ENCODE measurements at places on chromosomes 16 and 17. TPM values are rescaled to one million over a fixed set of nuclear protein-coding genes. Genes with fewer than 3 reads are reported as not detected.

DNA sequence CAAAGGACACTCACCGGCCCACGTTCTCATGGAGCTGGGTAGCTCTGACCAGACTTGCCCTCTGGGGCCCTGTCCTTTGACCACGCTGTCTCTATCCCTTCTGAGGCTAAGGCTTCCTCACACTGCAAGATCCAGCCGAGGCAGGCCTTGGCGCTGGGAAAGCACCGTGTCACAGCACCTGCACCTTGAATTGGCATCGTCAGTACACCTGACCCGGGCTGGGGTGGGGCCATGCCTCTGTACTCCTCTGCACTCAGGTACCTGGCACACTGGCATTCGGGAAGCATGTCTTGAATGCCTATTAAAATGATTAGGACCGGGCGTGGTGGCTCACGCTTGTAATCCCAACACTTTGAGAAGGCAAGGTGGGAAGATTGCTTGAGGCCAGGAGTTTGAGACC is 6.0 kb downstream of the TBC1D24 start:
- no peak for DNase-seq

CTF1 gene
- 2.3 TPM for total RNA-seq

TBC1D26 gene
- total RNA-seq, result 0.13 TPM

SLC16A6 gene
- 7.1 TPM for total RNA-seq

- no peak for DNase-seq
Measured at GRCh38 chr17:74010903-74011302, 192.6 kb upstream of the RPL38 start.

KRT33A gene
- total RNA-seq, result not detected

DNA sequence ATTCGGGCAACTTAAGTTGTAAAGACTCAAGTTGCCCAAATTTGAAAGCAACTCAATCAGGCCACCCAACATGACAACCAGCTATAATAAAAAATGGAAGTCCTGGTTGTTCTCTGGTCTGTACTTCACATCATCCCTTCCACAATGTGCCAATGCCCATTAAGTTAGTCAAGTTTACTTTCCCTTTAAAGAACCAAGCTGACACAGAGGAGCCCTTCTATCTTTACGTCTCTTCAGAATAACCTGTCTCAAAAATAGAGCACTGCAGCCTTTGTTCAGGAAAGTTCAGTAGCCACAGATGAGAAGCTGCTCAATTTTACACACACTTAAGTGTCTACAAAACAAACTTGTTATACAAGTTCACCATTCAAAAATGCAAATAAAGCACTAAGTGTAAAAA is 75.1 kb upstream of the C17orf78 start:
- no peak for DNase-seq

C16orf82 gene
- not detected for total RNA-seq

SLFN12L gene
- 0.31 TPM for total RNA-seq

DNA sequence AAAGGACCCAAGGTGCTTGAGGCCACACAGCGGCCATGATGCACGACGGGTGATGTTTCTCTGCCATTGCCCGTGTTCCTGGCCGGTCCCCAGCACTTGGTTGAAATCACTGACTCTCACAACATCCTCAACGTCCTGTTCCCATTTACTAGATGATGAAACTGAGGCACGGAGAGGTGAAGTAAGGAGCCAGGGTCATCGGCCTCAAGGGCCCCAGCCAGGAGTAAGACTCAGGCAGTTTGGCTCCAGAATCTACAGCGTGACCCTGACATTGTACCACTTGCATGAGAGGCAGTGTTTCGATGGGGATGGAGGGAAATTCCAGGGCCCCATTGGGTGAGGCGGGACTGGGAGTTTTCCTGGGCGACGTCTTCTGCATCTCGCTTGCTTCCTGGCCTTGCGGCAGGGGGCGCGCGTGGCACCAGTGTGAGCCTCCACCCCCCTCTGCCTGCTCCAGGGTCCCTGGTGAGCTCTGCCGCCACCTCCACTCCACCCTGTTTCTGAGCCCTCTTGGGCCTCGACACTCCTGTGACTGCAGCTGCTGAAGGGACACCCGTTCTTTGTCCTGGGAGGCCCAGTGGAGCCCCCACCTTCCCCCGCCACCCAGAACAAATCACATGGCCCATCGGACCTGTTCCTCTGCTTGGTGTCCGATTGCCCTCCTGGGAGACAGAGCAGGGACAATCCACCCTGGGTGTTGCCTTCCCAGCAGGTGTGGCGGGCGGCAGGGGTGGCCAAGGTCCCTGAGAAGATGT is 133.0 kb upstream of the GSE1 start:
- DNase-seq, result no peak

KRT13 gene
- not detected for total RNA-seq

DNA sequence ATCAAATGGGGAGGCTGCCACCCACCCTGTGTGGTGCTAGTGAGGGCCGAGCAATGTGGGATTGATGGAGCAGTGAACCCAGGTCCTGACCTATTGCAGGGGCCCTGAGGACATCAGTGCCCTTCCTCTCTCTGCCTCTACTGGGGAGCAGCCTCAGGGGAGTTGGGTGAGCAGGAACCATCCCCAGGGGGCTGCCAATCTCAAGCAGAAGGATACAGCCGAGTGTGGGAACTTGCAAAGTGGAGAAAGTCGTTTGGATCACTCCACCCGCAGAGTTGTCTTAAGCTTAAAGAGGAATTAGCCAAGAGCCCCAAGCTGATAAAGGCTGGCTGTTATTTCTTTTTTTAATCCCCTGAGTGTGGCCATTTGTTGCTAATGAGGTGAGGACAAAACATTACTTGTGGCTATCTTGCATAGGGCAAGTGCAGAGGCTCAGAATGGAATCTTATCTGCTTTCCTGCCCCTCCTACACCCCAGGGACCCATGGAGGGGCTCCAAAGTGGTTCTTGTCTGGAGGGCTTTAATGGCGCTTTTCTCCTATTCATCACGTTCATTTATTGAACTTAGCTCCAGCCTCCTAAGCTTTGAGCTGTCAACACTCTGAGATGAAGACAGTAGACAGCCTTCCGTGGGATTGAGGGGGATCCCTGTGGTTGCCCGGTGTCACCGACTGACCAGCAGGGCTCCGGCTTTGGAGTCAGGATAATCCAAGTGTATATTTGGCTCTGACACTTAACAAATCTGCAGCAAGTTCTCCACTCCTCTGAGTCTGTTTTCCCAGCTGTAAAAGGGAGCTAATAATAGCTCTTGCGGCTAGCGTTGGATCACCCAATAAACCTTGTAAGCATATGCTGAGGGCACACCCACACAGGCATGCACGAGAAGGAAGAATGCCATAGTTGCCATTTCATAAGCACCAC is 45.1 kb downstream of the MYH11 start:
- DNase-seq, result no peak

KRTAP3-2 gene
- total RNA-seq, result not detected

- no peak for DNase-seq
Measured at GRCh38 chr16:35687781-35688180, 2228.4 kb downstream of the TP53TG3F start.

DNA sequence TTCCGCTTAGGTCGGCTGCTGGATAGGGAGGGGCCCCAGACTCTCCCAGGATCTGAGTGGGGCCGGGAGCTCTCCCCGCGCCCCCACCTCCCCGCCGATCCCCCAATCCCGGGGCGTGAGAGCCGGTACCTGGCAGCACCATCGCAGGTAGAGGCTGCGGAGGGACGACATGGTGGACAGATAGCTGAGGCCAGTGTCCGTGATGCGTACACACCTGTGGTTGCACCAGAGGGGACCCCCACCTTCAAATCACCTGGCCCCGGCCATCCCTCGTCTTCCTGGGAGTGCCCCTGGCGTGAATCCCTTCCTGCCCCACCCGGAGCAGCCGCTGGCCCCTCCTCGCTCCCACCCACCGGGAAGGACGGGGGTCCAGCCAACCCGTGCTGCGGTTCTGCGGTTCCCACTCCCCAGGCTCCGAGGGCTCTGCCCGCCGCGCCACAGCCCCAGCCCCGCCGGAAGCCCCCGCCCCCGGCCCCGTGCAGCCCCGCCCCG is 4.7 kb upstream of the WDR24 start:
- DNase-seq, result no peak

ALOX15B gene
- total RNA-seq, result 0.15 TPM

DNA sequence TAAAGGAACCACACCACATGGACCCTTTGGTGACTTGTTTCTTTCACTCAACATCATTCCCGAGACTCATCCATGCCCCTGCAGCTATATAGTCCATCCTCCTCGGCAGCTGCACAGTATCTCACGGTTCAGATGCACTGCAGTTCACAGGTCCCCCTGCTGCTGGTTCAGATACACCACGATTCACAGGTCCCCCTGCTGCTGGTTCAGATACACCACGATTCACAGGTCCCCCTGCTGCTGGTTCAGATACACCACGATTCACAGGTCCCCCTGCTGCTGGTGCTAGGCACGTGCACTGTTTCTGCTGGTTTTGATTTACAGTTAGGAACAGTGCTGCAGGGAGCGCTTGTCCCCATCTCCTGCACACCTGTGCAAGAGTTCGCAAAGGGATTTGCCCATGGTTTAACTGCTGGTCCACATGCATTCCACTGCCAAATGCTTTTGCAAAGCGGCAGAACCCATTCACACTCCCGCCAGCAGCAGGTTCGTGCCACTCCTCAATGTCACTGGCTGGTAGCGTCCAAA is 3.8 kb downstream of the HSDL1 start:
- no peak for DNase-seq

DNA sequence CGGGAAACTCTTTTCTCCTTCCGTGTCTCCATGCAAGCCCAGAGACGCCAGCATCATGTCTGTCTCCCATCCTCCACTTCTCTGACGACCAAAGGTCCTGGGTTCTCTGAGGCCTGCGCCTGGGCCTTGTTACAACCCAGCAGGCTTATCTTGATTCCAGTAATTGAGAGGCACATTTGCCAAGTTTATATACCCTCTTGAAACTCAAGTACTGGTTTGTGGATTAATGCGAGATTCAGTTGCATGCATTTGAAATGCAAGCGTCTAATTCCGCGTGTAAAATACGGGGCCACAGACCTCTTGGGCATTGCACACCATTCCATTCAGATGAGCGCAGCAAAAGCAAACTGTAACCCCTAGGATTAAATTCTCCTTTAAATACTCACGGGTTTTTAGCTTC is 28.7 kb upstream of the CRISPLD2 start:
- DNase-seq, result no peak

DNA sequence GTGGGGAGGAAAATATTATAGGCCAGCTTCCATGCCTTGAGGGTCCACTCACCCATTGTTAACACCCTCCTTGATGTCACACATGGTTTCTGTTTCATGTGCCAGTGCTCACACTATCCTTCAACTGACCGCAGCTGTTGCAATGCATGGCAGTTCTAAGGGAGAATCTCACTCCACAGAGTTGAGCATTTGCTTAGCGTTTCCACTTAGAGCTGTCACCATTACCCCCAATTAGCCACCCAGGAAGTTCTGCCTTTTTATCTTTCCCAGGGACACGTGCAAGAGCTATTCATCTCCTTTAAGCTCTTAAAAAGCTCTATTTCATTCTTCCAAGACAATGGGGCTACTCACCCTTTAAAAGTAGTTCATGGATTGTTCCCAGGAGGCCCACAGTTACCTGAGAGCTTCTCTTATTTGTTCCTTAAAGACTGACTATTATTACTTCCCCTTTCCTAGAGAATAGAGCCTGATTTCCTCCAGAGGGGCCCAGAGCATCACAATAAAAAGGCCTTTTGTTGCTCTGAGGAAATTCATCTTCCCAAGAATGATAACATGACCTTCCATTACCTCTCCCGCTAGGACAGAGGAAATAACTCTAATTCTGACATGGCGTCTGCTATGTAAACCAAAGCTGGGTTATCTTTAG is 126.8 kb downstream of the CACNG3 start:
- no peak for DNase-seq

GRCh38 chr17:76707985-76708807 is 2.6 kb downstream of the MXRA7 start:
- DNase-seq, result no peak

C17orf58 gene
- total RNA-seq, result 1.5 TPM

OR2C1 gene
- not detected for total RNA-seq

Data from gastrocnemius medialis (tissue), 4 donors.